Activated T-cell treated with anti-CD3 and anti-CD28 coated beads for 48 hours (primary cell): ENCODE measurements at places on chromosomes 5 and 9.

DNA sequence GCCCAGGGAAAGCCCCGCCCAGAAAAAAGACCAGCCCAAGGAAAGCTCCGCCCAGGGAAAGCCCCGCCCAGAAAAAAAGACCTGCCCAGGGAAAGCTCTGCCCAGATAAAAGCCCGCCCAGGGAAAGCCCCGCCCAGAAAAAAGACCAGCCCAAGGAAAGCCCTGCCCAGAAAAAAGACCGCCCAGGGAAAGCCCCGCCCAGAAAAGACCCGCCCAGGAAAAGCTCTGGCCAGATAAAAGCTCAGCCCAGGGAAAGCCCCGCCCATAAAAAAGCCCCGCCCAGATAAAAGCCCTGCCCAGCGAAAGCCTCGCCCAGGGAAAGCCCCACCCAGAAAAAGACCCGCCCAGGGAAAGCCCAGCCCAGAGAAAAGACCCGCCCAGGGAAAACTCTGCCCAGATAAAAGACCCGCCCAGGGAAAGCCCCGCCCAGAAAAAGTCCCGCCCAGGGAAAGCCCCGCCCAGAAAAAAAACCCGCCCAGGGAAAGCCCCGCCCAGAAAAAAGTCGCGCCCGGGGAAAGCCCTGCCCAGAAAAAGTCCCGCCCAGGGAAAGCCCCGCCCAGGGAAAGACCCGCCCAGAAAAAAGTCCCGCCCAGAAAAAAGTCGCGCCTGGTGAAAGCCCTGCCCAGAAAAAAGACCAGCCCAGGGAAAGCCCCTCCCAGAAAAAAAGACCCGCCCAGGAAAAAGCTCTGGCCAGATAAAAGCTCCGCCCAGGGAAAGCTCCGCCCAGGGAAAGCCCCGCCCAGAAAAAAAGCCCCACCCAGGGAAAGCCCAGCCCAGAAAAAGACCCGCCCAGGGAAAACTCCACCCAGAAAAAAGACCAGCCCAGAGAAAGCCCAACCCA is 11.9 kb downstream of the GRIN1 start:
- peak; percentile 70 for DNase-seq

- no peak for DNase-seq
Measured at GRCh38 chr5:100889165-100889743, 13.8 kb downstream of the ST8SIA4 start.

GRCh38 chr5:11905206-11905605 is 960 bp upstream of the CTNND2 start:
- DNase-seq, result no peak

DNA sequence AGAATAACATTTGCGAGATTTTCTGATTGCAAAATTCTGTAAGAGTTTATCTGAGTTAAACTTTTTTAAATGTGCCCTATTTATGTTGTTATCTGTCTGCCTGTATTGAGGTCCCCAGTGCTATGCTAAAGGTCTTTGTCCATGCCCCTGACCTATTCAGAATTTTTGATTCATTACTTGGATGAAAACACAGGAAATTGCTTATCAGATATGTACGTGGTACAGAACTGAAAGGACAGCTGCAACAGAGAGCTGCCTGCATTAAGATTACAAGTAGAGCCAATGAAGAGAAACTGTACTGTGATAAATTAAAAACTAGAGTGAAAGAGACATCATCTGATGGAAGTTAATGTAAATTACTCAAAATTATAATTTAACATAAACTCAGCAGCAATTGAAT is 408.8 kb downstream of the ADGRV1 start:
- no peak for DNase-seq

- DNase-seq, result no peak
Measured at GRCh38 chr9:114012126-114012525, 66.0 kb downstream of the AMBP start.
